ENCODE measurements at places on chromosomes 12 and 14.

DNA sequence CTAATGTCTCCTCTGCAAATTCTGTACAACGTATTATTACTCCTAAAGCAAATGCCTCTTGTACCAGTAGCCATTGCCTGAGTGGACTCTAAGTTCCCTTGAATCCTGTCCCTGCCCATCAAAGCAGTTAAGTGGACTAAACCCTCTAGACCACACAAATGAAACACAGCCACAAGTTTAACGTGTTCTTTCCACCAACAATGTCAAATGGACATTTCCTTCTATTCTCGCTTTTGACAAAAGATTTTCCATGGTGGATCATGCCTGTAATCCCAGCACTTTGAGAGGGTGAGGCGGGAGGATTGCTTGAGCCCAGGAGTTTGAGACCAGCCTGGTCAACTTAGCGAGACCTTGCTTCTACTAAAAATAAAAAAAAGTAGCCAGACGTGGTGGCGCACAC, 15.9 kb downstream of the CCDC88C start:
- no peak for DNase-seq

GRCh38 chr12:59151243-59151642, 230.9 kb upstream of the LRIG3 start:
- DNase-seq: no peak

DNA sequence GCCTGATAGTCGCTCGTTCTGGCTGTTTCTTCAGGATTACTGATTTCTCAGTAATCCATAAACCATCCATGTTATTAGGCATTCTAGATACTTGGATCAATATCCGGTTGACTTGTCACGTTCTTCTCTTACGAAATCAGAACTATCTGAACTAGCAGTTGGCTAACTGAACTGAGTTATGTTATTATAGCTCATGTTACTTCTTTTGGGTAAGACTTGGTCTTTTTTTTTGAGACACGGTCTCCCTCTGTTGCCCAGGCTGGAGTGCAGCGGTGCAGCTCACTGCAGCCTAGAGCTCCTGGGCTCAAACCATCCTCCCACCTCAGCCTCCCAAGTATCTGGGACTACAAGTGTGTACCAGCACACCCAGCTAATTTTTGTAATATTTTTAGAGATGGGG, 178.6 kb downstream of the PRKCH start:
- no peak for DNase-seq

GRCh38 chr14:101373690-101374295, 187.5 kb upstream of the DIO3 start:
- DNase-seq: no peak

DNA sequence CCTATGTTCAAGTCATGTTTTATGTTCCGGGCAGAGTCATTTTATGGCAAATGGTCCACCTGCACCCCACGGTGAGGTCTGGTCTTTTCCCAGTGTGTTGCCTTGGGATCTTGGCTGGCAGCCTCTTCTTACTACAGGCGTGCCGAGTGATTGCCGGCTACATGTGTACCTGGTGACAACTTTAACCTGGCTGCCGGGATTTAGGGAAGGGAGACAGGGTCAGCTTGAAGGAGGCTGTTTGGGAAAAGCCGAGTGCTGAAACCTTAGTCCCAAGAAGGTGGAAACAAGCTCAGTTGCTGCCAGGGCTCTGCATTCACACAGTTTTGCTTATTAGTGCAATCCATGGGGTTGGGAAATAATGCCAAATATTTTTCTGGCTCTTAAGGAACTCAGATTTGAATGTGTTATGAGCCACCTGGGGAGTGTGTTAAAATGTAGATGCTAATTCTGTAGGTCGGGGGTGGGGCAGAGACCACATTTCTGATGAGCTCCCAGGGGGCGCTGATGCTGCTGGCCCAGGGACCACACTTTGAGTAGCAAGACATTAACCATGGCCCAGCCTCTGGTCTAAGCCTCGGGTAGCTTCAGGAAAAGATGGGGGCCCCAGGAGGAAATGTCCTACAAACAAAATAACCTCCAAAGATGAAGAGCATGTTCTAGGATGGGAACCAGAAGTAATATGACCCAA, 179.6 kb downstream of the TBX5 start:
- peak; percentile 4 for DNase-seq

GRCh38 chr12:113332688-113333417, 2.1 kb downstream of the SLC8B1 start:
- no peak for DNase-seq

DNA sequence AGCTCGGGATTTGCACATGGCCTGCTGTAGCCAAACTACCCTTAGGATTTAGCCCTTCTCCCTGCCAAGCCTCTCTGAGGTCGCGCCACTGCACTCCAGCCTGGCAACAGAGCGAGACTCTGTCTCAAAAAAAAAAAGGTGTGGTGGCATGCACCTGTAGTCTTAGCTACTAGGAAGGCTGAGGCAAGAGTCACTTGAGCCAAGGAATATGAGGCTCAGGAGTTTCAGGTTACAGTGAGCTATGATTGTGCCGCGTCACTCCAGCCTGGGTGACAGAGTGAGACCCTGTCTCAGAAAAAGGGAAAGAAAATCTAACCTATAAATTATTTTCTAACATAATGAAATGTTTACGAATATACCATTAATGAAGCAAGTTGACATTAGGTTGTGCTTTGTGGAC, 29.7 kb downstream of the ESRRB start:
- DNase-seq: no peak

- no peak for DNase-seq
Observed at GRCh38 chr14:88698651-88699050, 94.1 kb downstream of the EML5 start.

GRCh38 chr14:102338724-102339123, 19.2 kb downstream of the ZNF839 start:
- no peak for DNase-seq

GRCh38 chr14:104701383-104702076, 12.1 kb downstream of the INF2 start:
- no peak for DNase-seq

DNA sequence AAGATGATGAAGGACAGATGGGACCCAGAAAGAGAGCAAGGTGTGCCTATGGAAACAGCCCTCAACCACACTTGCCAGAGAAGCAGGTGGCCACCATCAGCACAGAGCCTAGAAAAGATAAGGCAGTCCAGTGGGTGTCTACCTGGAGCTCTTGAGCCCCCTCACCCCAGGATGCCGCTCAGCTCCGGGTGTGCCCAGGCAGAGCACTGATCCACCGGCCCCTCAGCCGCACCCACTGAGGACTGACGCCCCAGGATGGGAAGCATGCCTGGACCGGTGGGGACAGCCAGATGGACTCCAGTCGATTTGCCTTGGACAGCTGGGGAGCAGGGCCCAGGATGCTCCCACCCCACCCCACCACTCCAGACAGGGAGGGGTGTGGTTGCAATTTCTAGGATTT, 15.1 kb upstream of the ZFP36L1 start:
- DNase-seq: no peak

- DNase-seq: peak; percentile 22
Observed at GRCh38 chr12:122366685-122367475, 55.6 kb downstream of the CLIP1 start.

DNA sequence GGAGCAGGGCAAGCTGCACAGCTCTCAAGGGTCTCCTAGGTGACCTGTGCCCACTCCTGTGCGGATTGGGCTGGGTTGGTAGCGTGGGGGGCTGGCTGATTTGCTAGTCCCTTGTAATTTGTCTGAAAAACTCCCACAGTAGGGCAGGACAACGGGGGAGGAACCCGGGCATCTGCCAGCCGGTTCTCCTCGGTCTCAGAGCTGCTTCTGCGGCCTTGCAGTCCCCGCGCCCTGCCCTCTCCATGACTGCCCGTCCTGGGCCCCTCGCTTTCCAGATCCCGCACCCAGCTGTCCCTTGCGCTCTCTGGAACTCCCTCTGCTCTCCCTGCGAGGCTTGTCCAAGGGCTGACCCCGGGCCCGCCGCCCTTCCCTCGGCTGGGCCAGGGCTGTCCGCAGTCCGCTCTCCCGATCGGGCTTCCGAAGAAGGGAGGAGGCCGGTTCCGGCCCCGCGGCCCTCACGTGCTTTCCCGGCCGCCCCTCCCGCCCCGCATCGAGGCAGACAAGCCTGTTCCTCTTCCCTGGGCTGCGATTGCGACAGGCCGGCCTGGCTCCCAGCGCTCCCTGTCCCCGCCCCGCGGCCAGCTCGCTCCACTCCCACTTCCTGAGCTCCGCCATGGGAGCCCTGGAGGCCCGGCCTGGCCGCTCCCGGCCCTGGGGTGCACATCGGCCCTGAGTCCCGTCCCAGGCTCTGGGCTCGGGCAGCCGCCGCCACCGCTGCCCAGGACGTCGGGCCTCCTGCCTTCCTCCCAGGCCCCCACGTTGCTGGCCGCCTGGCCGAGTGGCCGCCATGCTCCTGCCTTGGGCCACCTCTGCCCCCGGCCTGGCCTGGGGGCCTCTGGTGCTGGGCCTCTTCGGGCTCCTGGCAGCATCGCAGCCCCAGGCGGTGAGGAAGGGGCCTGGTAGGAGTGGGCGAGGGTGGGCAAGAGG, at the start of gene LTBR:
Gene LTBR, plus strand, starts transcription at position 591 of the 927 bp plus-strand sequence. Its CDS starts 197 bp downstream, at position 788.
- peak; percentile 82 for DNase-seq

DNA sequence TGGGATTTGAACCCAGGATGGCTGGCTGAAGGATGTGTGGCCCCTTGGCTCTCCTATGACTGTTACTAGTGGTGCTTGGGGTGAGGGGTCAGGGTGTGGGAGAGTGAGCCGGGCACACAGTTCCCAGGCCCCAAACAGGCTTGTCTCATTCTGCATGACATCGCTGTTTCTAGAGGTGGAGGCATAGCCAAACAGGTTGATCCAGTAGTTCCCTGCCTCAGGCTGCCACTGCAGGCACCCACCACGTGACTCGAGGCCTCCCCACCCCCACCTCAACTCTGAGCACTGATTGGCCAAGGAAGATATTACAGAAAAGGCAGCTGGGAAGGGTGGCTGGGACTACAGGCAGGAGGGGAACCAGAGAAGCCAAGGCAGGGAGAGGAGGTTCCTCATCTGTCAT, 102.6 kb downstream of the NCOR2 start:
- DNase-seq: peak; percentile 16

- no peak for DNase-seq
Observed at GRCh38 chr12:89863968-89864367, 155.3 kb upstream of the ATP2B1 start.

DNA sequence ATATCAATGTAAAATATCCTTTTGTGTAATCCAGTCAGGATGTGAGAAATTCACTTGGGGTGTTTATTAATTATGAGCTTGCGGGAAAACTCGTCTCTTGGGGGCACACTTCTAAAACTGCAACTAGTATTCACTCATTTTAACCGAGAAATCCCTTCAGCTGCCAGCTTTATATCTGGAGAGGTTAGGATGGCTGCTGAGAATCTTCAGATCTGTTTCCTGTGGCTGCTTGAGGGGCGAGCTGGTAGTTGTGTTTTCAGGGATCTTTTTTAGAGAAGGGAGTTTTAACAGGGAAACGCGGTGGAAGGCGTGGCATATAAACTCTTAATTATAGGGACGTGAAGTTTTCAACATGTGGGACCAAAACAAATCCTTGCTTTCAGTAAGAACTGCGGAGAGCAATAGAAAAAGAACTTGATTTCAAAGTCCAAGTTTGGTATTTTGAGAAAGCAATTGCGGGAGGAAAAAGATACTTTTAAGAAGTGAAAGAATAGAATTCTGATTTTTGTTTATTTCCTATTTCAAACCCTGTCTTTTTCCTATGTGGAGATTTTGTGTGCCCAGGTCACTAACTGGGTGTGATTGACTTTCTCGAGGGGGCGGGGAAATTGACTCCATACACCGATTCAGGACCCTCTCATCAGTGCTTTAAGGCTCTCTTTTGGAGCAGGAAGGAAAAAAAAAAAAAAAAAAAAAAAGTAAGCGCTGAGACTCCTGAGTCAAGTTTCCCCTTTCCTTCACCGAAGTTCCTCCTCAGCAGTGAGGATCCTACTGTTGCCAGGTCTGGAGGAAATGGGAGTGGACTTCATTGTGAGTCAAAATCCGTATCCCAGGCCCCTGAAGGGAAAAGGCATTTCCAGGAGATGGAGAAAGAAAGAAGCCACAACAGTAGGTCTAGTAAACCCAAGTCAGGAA, 1.1 kb downstream of the PPFIBP1 start:
- DNase-seq: no peak

- DNase-seq: no peak
Observed at GRCh38 chr14:52877628-52878027, 73.2 kb downstream of the FERMT2 start.

DNA sequence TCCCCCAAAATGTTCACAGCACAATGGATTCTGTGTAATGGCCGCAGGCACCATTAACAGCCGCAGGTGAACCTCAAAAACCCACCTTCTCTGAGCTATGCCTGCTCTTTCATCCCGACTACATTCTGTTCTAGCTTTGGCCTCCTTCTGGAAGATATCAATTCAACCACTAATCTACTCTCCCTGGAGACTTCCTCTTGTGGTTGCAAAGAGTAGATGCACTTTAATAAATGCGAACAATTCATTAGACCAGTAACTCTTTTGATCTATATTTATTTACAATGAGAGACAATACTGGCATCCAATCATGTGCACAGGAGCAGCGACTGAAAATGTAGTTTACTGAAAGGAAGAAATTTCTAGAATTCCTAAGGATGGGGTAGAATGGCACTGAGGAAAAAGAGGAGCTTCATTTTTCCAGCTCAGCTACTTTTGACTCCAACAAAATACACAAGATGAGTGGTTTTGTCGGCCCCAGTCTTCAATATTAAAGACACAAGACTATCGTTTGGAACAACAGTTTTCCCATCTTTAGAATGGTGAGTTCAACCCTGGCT, 5.3 kb downstream of the GRIN2B start:
- DNase-seq: no peak

DNA sequence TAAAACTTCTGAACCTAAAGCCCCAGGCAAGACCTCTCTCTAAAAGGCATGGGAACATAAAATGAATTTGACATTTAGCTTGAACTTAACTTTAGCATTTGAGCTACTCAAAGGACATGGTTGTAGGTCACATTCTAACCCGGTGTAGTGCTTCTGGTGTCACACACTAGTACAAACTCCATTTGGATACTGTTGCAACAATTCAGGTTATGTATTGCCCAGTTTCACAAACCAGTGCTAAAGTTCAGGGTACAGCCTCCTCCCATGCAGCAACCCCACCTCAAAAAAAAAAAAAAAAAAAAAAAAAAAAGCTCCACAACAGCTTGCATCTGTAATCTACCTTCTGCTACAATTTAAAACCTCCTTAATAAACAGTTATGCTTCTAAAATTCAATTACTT, 7.8 kb downstream of the PPTC7 start:
- no peak for DNase-seq

GRCh38 chr14:29755311-29756018, 172.2 kb downstream of the PRKD1 start:
- no peak for DNase-seq

DNA sequence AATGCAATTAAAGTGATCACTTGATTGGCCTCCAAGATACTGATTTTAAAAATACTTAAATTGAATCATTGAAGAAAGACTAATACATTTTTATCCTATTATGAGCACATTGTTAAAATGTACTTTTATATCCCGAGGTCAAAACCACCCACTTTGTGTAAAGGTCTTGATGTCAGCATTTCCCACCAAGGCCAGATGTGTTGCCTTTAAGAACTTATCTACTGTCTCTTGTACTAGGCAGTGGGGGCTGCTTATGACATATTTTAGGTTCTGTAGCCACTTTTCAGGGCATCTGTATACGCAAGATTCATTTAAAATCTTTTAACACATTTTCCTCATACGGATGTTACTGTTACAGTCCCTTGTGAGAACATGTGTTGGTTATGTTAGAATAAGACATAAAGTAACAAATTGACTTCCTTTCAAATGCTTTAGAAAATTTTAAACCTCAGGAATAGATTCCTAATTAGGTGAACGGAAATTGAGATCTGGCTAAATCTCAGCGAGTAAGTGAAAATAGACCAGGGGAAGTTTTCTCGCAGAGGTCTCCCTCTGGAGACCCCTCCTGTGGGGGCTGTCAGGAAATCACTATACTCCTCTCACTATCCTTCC, 456.2 kb downstream of the ADAMTS20 start:
- no peak for DNase-seq
